NCI-H1048 (cell line): ENCODE measurements at places on chromosomes 5 and 9.
A peak's percentile ranks its signal among the peaks of the same experiment; 100 is the strongest.

DNA sequence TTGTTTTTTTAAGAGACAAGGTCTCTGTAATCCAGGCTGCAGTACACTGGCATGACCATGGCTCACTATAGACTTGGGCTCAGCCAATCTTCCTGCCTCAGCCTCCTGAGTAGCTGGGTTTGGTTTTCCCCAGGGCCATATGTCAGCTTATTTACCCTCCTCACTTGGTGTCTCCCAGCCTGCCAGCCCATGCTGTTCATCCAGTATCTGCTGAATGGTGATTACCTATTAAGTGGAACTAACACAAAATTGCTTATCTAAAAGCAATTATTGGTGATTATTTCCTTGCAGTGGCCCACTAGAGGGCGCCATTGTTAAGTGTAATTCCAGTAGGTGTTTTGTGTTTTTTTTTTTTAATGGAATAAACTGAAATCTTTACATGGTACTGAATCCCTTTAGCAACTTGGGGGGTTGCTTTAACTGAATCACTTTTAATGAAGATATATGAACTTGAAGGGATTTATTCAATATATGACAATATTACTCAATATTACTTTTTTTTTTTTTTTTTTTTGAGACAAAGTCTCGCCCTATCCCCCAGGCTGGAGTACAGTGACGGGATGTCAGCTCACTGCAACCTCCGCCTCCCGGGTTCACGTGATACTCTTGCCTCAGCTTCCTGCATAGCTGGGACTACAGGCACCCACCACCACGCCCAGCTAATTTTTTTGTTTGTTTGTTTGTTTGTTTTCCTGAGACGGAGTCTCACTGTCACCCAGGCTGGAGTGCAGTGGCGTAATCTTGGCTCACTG is 13.8 kb downstream of the EXOSC2 start:
- DNase-seq: peak; percentile 38

DNA sequence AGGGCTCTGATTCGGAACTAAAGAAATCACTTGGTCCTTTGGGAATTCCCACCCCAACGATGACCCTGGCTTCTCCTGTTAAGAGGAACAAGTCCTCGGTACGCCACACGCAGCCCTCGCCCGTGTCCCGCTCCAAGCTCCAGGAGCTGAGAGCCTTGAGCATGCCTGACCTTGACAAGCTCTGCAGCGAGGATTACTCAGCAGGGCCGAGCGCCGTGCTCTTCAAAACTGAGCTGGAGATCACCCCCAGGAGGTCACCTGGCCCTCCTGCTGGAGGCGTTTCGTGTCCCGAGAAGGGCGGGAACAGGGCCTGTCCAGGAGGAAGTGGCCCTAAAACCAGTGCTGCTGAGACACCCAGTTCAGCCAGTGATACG is 83.4 kb downstream of the GOLPH3 start:
- DNase-seq: no peak

DNA sequence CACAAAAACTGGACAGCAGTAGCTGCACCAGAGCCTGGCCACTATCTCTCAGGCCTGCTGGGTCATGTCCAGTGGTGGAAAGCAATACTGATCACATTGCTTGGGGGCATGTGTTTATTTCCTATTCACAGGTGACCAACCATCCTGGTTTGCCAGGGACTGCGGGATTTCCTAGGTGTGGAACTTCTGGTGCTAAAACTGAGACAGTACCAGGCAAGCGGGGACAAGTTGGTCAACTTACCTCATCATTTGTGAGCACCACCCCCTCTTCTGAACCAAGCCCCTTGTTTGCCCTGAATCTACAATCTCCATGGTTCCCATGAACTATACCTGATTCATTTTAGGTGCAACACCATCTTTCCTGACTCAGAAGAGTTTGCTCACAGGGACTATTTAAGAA is 81.3 kb downstream of the TNC start:
- DNase-seq: no peak

DNA sequence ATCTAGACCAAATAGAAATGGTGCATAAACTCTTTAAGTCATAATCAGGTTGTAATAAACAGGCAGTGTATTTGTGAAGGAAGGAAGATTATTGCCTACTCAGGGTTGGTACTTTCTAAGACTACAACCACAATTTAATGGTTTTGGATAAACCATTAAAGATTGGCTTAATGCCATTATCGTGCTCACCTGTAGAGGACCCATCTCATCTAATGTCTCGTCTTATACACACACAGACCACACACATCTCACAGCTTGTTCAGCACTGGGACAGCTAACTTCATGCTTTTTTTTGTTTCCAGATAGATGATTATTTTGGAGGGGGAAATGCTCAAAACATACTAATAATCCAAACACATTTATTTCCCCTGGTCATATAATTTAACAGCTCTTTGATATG is 175.7 kb upstream of the SLC12A2 start:
- DNase-seq: no peak

DNA sequence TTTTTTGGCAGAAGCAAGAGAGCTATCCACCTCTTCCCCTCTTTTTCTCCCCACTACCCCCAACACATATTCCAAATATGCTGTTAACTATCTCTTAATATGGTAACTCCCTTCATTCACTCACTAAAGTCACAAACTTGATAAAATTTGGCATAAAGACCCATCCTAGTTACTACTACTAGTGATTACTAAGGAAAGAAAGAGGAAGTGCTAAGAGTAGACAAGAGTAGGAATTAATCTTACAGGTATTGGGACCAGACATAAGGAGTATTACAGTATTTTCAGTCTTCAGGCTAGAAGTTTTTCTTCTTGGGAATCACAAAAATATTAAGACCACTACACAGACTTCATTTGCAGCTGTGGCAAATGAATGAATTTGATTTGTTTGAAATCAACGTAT is 2.2 kb downstream of the ADAMTS6 start:
- DNase-seq: no peak

DNA sequence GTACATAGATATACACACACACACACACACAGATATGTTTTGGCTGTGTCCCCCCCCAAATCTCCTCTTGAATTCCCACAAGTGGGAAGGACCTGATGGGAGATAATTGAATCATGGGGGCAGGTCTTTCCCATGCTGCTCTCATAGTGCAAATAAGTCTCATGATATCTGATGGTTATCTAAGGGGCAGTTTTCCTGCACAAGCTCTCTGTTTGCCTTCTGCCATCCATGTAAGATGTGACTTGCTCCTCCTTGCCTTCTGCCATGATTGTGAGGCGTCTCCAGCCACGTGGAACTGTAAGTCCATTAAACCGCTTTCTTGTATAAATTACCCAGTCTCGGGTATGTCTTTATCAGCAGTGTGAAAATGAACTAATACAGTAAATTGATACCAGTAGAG is 15.9 kb upstream of the ALDOB start:
- no peak for DNase-seq

- DNase-seq: no peak
Measured at GRCh38 chr5:114101153-114101552, 260.7 kb upstream of the KCNN2 start.

DNA sequence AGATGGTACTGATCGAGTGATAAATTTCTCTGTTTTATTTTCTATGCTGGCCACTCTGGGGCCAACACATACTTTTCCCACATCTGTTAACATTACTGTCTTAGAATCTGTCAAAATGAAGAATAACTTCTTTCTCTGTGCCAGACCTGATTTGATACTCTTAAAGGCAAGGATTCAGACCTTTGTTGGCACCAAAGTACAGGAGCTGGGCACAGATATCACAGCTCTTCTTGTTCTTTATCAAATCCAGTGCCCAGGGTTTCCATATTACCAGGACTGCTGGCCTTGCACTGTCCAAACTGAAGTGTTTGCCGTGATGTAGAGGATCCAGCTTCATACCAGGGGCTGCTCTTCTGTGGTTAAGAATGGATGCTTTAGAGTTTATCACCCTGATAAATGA is 20.9 kb downstream of the ZNF474 start:
- no peak for DNase-seq

- DNase-seq: no peak
Measured at GRCh38 chr5:78519198-78519941, 129.2 kb downstream of the LHFPL2 start.

- DNase-seq: no peak
Measured at GRCh38 chr5:63131626-63132285, 553.1 kb downstream of the LRRC70 start.
